ENCODE measurements at places on chromosomes 3 and 15.
A peak's percentile ranks its signal among the peaks of the same experiment; 100 is the strongest.

- DNase-seq, result no peak
Observed at GRCh38 chr15:63968122-63968524, 78.2 kb downstream of the DAPK2 start.

DNA sequence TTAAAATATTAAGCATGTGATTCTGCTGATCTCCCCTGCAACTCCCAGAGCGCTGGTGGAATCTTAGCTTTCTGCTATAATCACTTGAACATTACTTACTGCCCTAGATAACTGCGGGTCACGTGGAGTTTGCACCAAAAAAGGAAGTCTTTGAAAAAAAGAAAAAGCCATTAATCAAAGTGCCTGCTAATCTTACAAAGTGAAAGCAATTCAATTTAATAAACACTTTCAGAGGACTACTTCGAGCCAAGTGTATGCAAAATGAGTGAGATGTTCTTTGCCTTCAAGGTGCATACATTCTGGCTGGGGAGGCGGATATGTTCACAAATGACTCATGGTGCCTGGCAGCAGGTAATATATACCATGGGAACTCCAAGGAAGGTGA is 109.9 kb upstream of the GAP43 start:
- no peak for DNase-seq

- no peak for DNase-seq
Observed at GRCh38 chr15:38247336-38247735, 5.3 kb upstream of the SPRED1 start.

GRCh38 chr3:54649551-54649950 is 278.3 kb downstream of the LRTM1 start:
- no peak for DNase-seq

DNA sequence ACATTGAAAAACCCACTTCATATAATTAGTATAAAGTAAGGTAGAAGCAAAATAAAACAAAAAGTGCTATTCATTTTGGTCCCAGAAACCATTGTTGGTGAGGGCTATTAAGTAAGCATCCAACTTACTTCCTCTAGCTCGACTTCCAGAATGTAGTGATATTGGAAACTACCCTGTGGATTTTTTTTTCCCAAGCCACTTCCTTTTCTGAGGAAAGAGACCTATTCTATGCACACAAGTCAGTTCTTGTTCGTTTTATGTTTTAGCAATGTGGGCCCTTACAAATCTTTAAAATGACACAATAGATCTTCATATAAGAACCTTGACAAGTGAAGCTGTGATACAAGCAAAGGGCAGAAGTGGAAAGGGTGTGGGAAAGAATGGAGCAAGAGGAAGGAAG is 402.0 kb upstream of the TBL1XR1 start:
- no peak for DNase-seq

GRCh38 chr3:100210772-100211135 is 50.0 kb upstream of the TBC1D23 start:
- peak; percentile 8 for DNase-seq

DNA sequence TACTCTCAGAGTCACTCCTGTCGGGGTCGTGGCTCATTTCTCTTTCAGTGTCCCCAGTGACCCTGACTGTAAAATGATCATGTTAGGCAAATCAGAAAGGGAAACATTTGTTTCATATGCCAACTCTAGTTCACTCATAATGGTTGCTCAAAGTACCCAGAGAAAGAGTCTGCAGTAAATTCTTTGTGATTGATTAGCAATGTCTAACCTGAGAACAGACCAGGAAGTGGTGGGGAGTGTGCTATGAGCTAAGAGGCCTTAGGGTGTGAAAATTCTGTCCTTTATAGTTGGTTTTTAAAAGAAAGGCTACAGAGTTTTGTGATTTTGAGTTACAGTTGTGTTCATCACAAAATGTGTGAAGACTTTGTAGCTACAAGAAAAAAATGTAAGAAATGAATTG is 108.9 kb downstream of the EDEM1 start:
- DNase-seq, result peak; percentile 12

Data from activated CD4-positive, alpha-beta T cell treated with anti-CD3 and anti-CD28 coated beads, Interleukin-2, amount 50 U/mL, for 16 hours (primary cell).